ENCODE measurements at places on chromosomes 4 and X.

- no peak for DNase-seq
These were observed 55.5 kb upstream of the LNX1 start for GRCh38 chr4:53646795-53647194.

DNA sequence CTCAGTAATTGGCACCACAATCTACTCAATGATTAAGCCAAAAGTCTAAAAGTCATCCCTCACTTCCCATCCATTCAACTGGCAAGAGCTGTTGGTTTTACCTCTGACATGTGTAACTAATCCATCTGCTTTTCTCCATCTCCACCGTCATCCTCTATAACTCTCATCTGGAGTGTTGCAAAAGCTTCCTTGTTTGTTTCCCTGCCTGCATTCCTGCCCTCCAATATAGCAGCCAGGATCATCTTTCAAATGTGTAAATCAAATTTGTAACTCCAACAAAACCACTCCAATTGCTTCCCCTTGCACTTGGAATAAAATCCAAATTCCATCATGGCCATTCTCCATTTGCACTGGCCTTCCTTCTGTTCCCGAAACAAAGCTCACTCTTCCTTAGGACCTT, 4.3 kb upstream of the PLAC8 start:
- DNase-seq: no peak

DNA sequence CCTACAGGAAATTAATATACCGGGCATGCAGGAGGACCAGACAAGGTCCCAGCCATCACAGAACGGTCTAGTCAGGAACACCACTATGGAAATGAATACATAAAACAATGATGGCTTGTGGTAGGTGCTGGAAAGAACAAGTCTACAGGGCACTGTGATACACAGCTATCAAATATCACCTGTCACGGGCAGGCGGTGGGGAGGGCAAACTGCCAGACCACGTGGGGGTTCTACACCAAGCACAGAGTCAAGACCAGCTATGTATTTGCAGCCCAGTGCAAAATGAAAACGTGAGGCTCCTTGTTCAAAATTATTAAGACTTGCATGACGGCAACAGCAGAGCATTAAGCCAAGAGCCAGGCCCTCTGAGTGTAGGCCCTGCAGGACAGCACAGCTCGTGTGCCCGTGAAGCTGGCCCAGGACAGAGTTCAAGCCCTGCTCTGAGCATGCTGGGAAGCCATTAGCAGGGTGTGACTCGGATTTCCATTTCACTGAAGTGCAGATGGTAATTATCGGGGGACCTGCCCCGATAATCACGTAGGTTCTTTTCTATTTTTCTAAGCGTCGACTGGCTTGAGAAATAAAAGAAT, 83.6 kb downstream of the JAKMIP1 start:
- DNase-seq: no peak

DNA sequence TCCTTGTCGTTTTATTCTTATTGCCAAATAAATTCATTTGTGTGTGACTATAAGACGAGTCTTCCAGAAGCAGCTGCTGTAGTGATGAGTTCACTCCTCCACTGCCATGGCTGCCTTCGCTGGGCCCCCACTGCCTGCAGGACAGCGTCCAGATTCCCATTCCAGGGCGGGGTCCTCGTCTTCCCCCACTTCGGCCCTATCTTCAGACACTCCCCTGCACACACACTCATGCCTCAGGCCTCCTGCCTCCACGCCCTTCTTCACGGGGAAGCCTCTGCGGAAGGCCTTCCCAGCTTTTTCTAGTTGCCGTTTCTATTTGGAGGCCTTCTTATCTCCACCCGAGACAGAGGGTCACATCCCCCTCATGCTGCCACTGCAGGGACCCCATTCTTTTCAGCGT, 80.4 kb downstream of the SHROOM2 start:
- no peak for DNase-seq

GRCh38 chr4:173486714-173487392, 43.2 kb downstream of the HAND2 start:
- no peak for DNase-seq

DNA sequence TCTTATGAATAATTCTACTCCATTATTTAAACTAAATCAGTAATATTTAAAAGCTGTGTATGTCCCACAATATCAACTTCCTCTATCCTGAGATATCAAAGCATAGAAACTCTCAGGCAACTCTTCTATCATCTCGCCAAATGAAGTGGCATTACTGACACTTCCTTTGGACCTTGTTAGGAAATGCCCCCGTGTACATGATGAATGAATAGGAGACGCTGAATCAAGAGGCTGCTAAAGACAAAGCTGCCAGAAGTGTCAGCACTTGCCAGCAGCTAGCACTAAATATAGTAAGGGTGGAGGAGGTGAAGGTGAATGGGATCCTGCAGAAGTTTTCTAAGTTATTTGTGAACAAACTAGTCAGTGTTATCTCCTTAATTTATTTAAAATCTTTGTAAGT, 99.5 kb upstream of the BLTP1 start:
- DNase-seq: no peak

DNA sequence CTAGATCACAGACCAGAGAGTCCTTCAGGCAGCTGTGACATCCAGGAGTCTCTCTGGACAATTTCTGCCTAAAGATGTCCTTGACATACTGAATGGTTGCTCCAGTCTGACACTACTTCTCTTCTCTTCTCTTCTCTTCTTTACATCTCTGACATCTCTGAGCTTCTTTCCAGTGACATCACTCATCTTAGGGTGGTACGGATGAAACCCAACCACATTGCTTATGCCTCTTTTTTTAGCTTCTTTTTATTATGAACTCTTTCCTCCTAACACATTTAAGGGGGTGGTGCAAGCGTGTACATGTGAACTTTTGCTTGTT, 39.4 kb upstream of the IRF2 start:
- DNase-seq: no peak

DNA sequence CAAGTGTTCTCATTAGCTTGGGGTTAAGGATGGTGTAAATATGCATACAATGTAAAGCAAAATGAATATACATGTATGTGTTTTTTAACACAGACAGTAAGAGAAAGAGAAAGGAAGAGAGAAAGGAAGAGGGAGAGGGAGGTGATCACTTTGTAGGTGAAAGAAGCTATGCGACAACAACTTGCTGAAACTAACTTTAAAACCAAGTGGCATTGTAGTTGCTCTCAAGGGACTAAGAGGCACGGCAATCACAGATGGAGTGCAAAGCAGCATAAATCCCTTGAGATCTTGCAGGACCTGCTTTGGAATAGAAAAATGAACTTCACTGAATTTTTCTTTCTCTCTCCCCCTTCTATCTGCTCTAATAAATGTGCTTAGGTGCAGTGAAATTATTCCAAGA, 1665.0 kb upstream of the TENM3 start:
- DNase-seq: no peak

- no peak for DNase-seq
These were observed 64.0 kb downstream of the NBDY start for GRCh38 chrX:56793112-56793430.

- DNase-seq: no peak
These were observed 15.5 kb downstream of the UNC5C start for GRCh38 chr4:95533254-95533653.

DNA sequence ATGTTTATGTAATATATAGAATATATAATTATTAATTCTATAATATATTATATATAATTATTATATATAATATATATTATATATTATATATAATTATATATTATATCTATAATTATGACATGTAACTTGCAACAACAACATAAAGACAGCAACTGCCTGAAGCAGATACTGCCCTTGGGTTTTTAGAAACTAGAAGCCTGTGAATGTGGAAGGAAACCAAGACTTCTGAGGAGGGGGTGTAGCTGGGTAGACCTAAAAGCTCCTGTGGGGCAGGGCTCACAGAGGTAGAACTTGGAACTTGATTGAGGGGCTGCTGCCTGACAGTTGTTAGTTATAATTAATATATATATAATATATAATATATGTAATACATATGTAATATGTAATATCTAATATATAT, 167.2 kb upstream of the SLIT2 start:
- DNase-seq: peak; percentile 1

DNA sequence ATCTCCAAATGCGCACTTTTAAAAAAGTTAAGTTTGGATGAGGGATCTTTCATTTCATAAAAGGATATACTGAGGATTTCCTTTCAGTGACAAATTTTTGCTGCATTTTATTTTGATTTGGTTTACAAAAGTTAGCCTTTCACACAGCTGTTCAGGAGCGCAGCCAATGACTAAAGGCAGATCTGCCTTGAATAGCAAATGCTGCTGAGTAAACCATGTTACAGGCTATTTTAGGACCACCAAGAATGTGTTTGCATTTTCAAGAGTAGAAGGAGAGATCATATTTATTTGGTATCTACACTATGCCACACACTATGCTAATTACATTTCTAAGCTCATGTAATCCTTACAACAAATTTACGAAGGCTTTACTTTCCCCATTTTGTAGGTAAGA, 92.1 kb downstream of the MAMLD1 start:
- no peak for DNase-seq

GRCh38 chr4:5717449-5718158, 6.6 kb downstream of the EVC start:
- DNase-seq: no peak

DNA sequence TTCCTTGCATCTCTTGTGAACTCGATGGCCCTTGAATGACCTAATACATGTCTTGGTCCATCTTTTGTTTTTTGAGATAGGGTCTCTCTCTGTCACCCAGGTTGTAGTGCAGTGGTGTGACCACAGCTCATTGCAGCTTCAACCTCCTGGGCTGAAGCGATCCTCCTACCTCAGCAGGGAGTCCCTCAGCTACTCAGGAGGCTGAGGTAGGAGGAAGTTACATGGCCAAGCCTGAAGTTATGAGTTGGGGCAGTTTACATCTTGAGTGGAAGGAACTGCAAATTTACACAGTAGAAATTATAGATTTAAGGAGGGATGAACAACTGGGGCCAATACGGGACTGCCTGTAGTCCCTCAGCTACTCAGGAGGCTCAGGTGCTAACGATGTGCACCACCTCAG, 97.2 kb upstream of the METTL14 start:
- no peak for DNase-seq

DNA sequence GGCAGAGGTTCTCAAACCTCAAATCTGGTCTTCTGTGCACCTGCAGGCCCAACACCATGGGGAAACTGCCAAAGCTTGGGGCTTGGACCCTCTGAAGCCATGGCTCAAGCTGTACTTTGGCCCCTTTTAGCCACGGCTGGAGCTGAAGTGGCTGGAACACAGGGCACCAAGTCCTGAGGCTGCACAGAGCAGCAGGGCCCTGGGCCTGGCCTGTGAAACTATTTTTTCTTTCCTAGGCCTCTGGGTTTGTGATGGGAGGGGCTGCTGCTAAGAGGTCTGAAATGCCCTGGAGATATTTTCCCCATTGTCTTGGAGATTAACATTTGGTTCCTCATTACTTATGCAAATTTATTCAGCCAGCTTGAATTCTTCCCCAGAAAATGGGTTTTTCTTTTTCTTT, 18.3 kb upstream of the PI4K2B start:
- DNase-seq: no peak

GRCh38 chr4:151690876-151691275, 69.9 kb downstream of the GATB start:
- no peak for DNase-seq

GRCh38 chrX:37603938-37604409, 32.5 kb downstream of the LANCL3 start:
- peak; percentile 1 for DNase-seq

- DNase-seq: no peak
These were observed 251.2 kb downstream of the PAPSS1 start for GRCh38 chr4:107468812-107469211.

GRCh38 chr4:138916763-138917162, 98.8 kb upstream of the NOCT start:
- DNase-seq: no peak

- no peak for DNase-seq
These were observed 565.8 kb upstream of the SPANXN1 start for GRCh38 chrX:144681501-144681900.

DNA sequence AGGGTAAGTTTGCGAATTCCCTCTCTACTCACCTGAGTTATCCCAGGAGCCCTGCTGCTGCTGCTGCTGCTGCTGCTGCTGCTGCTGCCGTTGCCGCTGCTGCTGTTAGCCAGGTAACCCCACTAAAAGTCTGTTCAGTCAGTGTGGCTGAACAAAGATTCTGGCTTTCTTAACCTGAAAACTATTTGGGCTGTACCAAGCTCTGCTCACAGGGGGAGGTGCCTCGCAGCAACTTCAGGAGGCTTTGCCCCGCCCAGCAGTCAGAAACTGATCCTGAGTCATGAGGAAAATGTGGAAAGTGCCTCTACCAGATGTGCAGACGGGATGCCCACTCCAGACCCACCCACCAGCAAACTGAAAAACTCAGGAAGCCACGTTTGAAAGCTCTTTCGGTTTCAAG, at the start of gene CAPN6:
Gene CAPN6 (minus strand): TSS at position 145 of the 400 bp plus-strand sequence. CDS start 6,547 bp downstream, outside the sequence.
- DNase-seq: no peak

DNA sequence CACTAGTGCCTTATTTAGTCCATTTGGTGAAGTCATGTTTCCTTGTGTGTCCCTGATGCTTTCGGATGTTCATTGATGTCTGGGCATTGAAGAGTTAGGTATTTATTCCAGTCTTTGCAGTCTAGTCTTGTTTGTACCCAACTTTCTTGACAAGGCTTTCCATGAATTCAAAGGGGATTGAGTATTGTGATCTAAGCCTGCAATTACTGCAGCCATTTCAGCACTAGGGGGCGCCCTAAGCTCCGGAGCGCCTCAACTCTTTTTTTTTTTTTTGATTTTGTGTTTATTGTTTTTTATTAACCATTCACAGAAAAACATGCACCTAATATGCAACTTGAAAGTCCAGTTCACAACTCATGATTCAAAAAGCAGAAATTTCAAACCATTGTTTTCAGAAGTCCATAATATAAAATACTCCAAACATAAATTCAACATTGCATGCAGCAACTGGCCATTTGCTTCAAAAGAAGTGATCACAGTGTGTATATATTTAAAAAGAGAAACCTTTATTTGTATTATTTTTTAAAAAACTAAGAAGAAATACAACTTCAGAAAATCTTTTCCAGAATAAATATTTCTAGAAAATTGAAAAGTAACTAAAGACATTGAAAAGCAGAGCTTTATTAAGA, 59.2 kb downstream of the PTPN13 start:
- peak; percentile 23 for DNase-seq

DNA sequence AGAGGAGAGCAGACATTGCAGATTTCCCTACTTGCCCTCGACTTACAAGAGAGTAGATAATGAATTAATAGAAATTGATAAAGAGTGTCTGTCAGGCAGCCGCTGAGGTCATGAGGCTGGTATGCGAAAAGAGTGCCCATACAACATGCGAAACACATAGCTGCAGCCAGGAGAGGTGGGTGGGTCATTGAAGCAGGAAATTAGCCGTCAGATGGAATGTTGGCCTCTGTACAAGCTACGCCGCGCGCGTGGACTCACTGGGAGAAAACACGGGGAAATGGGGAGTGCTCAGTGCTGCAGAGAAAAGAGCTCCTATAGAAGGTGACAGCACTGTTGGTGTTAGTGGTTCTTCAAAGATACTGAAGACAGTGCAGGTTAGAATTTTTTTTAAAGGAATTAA, 125.1 kb downstream of the RAPGEF2 start:
- no peak for DNase-seq

DNA sequence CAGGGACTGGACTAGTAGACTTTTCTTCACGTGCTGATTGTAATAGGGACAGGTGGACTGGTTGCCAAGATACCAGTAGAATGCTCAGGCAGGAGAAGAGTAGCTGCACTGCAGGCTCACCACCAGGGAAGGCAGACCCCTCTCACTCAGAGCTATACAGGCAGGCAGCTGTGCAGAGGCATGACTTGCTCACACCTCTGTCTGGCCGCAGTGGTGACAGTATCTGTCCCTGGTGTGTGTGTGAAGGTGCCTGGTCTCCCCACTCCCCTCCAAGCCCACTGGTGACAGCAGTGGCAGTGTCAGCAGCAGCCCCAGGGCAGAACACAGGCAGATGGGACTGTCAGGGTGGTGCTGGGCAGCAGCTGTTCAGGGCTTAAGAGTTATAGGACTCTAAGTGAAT, 140.7 kb downstream of the RPS6KA6 start:
- DNase-seq: no peak
